ENCODE measurements at places on chromosomes 6 and 20.

DNA sequence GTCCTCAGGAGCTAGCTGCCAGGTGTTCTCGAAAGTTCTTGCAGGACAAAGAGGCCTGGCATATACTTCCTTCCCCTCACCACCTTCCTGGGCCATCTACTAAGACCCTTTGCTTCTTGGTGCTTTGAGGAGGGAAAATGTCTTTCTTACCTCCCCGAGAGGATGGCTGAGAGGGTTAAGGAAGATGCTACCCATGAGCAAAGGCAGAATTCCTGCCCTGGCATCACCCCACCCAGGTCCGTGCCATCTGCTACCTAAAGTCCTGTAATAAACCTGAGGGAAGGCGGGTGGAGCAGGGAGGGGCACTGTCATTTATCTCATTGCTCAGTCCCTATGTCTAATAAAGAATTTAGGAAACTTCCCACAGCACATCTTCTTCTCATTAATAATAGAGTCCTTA, 16.2 kb downstream of the GFOD1 start:
- DNase-seq: no peak

- DNase-seq: no peak
Observed at GRCh38 chr6:43709654-43710303, 22.2 kb upstream of the MRPS18A start.

DNA sequence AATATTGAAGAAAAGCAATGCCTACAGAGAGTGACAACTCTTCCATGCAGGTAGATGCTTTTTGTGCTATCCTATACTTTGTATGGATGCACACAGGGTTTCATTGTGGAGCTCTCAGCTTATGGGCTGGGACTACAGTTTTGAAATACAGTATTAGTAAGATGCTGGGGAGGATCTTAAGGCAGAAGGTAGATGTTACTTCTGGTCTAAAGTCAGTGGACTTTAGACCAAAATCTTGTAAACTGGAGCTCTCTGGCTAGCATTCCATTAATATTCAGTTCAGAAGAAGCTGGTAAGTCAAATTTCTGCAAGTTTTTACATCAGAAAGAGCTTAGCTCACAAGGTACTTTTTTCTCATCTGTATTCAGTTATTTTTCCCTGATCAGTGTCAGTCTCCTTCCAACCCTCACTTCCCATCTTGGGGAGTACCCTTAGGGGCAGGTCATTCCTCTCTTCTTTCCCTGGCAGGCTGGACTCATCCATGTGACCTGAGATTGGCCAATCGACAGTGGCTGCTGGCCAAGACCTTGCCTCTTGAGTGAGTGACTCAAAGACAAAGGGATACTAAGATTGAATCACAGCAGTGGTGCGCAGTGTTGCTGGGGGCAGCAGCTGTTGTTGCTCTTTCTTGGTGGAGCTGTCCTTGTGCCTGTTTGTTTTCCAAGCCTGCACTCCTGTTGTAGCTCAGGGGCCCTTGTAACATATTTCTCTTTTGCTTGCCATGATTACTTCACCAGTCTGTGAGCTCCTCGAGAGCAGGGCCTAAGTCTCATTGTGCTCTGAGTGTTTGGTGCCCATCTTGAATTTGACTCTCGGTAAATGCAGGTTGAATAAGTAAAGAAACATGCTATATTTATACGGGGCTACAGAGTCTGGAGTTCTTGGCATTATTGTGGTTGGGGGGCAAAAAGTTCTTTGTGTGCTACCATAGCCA, 2.8 kb upstream of the PHF20 start:
- DNase-seq: no peak

- no peak for DNase-seq
Observed at GRCh38 chr20:45340236-45340847, 7.9 kb downstream of the SDC4 start.

DNA sequence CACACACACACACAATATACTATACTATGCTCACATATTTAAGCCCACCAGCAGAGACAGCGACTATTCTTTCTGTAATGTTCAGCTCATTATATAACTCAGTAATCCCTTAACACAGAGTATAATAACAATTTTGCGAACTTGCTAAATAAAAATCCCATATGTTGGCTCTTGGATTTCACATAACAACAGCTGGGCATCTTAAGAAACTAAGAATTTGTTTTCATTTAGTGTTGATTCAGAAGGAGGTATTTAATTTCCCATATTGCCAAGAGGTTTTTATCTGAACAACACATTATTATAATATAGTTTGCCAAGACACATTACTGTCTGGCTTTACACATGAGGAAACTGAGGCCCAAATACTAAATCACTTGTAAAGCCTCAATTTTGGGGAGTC, 7.4 kb downstream of the ECT2L start:
- no peak for DNase-seq

- DNase-seq: no peak
Observed at GRCh38 chr20:38748861-38749149, 545 bp downstream of the ACTR5 start.

- DNase-seq: no peak
Observed at GRCh38 chr20:24236201-24236600, 233.2 kb upstream of the SYNDIG1 start.

GRCh38 chr20:58712151-58712791, 19.7 kb downstream of the NPEPL1 start:
- DNase-seq: no peak

DNA sequence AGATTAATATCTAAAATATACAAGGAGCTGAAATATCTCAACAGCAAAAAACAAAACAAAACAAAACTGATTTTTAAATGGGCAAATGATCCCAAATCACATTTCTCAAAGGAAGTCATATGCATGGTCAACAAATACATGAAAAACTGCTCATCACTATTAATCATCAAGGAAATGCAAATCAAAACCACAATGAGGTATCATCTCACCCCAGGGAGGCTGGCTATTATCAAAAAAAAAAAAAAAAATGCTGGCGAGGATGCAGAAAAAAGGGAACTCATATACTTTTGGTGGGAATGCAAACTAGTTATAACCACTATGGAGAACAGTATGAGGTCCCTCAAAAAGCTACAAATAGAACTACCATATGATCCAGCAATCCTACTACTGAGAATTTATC, 34.6 kb downstream of the REPS1 start:
- DNase-seq: no peak

DNA sequence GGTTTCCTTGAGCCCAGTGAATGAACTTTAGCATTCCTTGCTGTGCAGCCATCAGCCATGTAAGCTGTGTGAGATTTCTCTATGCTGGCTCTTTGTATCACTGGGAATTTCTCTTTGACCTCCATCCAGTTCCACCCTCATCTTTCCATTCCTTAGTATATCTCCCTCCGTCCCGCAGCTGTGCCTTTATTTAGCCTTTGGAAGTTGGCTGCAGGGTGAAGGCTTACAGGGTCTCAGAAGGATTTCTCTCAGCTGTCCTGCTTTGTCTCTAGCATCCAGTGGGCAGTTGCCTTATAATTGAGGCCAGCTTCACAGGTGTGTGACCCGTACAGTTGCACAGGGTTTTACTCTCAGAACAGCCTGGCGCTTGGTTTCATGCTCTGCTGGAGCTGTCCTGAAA, 144.3 kb downstream of the PXDC1 start:
- no peak for DNase-seq

GRCh38 chr6:25494469-25494868, 157.5 kb upstream of the SCGN start:
- DNase-seq: no peak

DNA sequence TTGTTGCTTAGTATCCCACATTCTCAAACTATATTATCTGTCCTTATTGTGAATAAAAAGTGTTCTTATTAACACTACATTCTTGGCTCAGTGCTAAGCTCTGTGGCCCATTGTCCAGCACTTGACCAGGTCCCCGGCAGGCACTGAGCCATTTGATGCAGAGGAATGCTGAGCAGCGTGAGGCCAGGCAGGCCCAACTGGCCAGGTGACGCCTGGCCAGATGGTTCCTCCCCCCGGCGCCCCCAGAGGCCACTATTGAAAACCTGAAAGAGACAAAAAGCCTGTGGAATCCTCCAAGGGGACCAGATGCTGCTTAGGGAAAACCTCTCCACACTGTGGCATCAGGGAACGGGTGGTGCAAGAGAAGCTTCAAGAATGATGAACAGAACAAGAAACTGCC, 597.5 kb upstream of the JAG1 start:
- no peak for DNase-seq

- DNase-seq: no peak
Observed at GRCh38 chr6:152836523-152836922, 85.9 kb downstream of the VIP start.

- no peak for DNase-seq
Observed at GRCh38 chr6:155710704-155711103, 255.1 kb upstream of the NOX3 start.

GRCh38 chr20:15699431-15700146, 873.7 kb downstream of the KIF16B start:
- no peak for DNase-seq

DNA sequence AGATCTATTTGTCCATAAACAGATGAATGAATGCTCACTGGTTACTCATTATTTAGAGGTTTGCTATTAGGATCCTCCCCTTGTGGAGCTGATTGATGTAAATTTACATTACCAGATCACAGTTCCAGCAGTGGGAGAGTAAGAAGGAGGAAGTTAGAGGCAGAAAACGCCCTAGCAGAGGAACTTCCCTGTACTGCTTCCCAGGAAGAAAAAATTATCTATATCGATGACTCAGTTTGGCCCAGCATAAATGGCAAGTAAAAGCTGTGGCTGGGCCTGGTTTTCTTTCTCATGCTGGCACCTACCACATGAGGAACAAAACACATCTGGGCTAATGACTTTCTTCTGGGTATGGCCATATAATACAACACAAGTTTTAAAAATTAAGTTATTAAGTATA, 35.7 kb downstream of the DNAAF9 start:
- no peak for DNase-seq

DNA sequence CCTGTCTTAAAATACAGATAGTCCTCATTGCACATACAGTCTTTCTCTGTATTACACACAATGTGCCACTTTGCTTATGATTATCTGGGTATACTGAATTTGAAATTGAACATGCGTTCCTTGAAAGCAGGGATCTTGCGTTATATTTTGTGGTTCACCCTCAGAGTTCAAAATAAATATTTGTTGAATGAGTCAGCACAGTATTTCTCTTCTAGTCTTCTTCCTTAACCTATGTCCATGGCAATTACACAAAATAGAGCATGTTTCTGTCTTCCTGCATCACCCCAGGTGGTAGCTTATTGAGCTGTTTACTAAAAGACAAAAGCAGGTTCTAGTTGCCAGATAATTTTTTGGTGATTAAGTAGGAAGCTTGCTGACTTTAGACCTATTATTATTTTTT, 272.9 kb upstream of the FERMT1 start:
- DNase-seq: no peak

GRCh38 chr20:50783390-50783789, 11.5 kb upstream of the BCAS4 start:
- no peak for DNase-seq

DNA sequence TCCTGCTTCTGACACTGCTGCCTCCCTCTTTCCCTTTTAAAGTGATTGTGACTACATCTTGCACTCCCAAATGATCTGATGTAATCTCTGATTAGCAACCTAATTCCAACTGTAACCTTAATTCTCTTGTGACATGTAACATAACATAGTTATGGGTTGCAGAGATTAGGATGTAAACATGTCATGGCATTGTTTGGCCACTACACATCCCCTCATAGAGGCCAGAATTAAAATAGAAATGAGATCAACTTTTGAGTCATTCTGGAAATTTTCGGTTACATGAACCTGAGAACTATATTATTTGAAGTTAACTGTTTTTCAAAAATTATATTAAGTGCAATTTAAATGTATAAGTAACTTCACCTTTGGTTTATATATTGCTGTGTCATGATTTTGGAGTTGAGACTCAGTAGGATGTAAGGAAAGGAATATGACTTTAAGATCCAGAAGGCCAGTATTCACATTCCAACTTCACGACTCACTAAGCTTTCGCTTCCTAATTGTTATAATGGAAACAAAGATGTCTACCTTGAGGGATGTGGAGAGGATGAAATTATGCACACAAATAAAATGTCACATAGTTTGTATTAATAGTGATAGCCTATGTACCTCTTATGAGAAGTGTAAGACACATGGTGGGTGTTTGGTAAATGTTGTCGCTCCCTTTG, 611.9 kb upstream of the MAP3K7 start:
- no peak for DNase-seq

- DNase-seq: no peak
Observed at GRCh38 chr6:8025191-8025590, 39.0 kb downstream of the BLOC1S5 start.

DNA sequence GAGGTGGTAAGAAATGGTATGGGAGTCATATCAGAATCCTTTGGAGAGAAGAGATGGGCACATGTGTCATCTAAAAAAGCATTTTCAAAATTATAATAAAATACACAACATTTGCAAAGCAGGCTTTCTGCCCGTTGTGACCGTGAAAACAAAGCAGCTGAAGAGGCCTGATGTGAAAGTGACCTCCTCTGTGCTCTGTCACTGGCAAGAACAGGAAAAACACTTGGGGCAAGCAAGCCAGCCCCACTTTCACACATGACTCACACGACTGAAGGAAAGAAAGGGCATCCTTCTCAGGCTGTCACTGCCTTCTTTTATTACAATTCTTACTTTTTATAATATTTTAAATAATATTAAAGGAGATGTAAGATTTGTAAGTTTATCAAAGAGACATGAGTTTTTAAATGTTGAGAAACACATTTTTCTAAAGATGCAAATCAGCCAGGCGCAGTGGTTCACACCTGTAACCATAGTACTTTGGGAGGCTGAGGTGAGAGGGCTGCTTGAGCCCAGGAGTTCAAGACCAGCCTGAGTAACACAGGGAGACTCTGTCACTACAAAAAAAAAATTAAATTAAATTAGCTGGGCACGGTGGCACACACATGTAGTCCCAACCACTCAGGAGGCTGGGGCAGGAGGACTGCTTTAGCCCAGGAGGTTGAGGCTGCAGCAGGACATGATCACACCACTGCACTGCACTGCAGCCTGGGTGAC, 143.7 kb downstream of the BTBD9 start:
- no peak for DNase-seq

DNA sequence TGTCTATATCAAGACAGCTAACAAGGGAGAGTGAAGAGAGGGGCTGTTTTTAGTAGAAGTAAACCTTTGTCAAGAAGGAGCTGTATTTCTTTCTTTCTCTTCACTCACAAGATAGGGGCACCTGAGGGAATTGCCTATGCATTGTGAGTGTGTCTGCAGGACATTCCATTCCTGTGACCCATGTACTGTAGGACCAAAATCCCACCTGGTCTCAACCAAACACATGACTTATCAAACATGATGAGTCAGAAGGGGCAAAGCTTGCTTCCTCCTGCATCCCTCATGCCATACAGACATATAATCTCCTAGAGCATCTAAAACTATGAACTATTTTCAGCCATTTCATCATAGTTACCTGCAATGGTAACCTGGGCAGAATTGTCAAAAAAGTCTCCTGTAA, 21.8 kb downstream of the PKHD1 start:
- no peak for DNase-seq

Data from cortex of kidney (tissue), 1 donor.